ENCODE measurements at places on chromosomes 16 and 17.

DNA sequence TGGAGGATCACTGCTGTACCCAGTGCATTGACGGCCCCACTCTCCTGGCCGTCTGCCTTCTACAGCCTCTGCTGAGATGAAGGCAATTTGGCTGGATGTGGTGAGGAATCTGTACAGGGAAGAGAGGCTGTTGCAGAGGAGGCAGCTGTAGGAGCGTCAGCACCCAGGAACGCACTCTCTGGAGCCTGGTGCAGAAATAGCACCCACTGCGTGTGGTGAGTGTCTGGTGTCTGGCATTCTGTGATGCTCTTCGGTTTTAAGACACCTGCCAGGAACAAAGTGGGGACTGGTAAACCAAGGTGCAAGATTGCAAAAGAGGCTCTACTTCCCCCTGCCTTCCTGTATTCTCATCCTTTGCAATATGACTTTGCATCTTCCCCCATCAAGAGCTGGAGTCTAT lies 187.5 kb upstream of the SDK2 start:
- DNase-seq, result peak; percentile 7

GRCh38 chr16:79093554-79093967 lies 507.0 kb downstream of the MAF start:
- peak; percentile 10 for DNase-seq

GRCh38 chr16:10744370-10745030 lies 858 bp downstream of the NUBP1 start:
- no peak for DNase-seq

DNA sequence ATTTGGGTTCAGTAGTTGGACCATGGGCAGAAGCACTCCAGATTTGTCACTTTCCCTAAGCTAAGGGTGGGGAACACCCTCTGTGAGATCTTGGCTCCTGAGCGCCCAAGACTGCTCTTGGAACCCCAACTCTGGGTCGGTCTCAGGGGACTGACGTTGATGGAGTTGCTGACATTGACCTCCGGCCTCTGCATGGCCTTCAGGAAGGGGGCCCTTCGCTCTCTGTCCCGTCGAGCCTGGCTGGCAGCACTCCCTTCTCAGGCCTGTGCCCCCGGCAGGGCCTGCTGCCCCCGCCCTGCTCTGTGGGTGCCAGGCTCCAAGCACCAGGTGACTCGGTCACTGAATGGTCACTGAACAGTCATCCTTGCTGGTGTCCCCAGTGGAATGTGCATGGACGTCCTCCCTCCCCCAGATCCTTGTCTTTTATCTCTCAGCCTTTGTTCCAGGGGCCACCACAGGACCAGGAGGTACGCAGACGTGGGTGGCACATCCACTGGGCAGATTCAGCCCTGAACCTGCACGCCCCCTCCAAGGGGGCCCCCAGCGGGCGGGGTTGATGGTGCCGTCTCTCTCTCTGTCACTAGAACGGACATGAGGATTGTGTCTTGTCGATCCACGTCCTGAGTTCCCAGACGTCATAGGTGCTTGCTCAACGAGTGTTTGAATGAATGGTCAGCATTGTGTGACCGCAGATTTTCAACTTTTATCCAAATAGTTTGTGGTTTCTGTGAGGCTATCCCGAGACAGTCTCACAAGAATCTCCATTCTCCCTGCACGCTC lies 314.5 kb downstream of the SEC14L1 start:
- no peak for DNase-seq

GRCh38 chr16:57480754-57481230 lies 5.5 kb downstream of the DOK4 start:
- DNase-seq, result no peak

DNA sequence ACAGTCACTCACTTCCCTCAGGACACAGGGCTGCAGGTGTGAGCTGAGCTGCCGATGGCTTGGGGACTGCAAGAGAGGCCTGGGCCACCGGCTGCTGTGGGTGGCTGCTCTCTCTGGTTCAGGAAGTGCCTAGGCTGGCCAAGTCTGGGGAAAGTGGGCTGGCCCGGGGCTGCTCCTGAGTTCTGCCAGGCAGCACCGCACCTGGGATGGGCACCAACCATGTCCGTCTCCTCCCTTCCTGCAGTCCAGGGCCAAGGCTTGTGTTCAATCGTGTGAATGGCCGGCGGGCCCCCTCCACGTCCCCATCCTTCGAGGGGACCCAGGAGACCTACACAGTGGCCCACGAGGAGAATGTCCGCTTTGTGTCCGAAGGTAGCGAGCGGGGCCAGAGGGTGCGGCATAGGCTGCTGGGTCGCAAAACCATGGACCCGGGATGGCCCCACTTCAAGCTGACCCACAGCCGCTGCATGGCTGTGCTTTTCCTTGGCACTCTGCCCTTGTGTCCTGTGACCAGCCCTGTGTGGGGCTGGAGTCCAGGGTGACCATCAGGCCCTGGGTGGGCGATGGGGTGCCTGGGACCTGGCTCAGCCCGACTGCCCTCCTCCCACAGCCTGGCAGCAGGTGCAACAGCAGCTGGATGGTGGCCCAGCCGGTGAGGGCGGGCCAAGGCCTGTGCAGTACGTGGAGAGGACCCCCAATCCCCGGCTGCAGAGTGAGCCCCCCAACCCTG lies 1.8 kb upstream of the WDR90 start:
- no peak for DNase-seq

GRCh38 chr16:29813644-29814562 lies 1.9 kb downstream of the PRRT2 start:
- DNase-seq, result no peak

- peak; percentile 48 for DNase-seq
Measured at GRCh38 chr16:89565506-89566372, 5.3 kb downstream of the RPL13 start.

- DNase-seq, result no peak
Measured at GRCh38 chr17:63917646-63918045, 993 bp downstream of the GH1 start.

DNA sequence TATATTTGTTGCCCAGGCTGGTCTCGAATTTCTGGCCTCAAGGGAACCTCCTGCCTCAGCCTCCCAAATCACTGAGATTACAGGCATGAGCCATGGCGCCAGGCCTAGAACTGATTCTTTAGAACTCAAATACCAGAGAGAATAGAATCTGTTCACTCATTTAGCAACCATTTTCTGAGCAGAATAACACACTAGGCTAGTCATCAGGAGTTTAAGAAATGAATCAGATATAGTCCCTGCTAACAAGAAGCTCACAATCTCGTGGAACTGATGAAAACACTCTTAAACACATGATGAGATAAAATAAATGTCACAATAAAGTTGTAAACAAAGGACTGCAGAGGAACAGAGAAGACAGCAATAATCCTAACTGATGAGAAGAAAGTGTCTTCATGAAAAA lies 55.8 kb upstream of the ADCY9 start:
- DNase-seq, result no peak
